ENCODE measurements at places on chromosomes 1 and 21.

GRCh38 chr1:88800382-88801051 lies 90.8 kb downstream of the GTF2B start:
- no peak for DNase-seq

DNA sequence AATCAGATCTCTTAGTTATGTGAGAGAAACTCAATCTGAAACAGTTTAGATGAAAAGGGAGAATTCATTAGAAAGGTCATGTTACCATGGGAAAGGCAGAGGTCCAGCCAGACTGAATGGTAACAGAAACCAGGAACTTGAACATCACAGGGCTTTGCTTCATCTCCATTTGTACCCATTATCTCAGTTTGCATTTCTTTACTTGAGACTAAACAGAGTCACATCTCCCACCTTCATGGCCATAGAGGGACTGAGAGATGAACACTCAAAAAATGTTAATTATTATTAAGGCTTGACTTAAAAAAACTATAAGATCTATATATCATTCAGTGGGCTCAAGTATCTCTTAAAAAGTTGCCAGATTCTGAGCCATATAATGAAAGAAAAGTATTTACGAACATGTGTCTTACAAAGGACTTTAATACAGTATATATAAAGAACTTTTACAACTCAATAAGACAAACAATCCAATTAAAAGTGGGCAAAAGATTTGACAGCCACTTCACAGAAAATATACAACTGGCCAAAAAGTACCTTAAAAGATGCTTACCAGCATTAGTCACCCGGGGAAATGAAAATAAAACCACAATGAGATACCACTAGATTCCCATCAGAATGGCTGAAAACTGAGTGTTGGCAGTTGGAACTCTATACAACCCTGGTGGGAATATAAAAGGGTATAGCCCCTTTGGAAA lies 13.2 kb downstream of the KYAT3 start:
- DNase-seq: no peak

- DNase-seq: no peak
Observed at GRCh38 chr1:81877940-81878339, 77.2 kb downstream of the ADGRL2 start.

DNA sequence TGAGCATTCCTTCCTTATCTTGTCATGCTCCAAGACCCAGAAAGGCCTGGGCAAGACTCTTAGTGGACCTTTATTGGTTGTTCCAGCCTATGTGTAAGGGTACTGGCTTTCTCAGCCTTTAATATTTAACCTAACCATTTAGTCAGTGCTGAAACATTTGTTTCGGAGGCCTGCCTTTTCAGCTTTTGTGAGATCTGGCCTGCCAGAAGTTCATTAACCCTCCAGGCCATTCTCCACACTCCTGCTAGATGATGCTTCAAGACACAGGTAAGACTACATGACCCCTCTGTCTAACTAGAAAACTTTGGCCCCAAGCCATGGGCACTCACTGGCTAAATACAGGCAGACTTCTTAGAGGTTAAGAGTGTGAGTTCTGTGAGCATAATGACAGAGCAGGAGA lies 138.4 kb upstream of the ZP4 start:
- no peak for DNase-seq

GRCh38 chr1:93692983-93693591 lies 11.4 kb upstream of the BCAR3 start:
- DNase-seq: no peak

DNA sequence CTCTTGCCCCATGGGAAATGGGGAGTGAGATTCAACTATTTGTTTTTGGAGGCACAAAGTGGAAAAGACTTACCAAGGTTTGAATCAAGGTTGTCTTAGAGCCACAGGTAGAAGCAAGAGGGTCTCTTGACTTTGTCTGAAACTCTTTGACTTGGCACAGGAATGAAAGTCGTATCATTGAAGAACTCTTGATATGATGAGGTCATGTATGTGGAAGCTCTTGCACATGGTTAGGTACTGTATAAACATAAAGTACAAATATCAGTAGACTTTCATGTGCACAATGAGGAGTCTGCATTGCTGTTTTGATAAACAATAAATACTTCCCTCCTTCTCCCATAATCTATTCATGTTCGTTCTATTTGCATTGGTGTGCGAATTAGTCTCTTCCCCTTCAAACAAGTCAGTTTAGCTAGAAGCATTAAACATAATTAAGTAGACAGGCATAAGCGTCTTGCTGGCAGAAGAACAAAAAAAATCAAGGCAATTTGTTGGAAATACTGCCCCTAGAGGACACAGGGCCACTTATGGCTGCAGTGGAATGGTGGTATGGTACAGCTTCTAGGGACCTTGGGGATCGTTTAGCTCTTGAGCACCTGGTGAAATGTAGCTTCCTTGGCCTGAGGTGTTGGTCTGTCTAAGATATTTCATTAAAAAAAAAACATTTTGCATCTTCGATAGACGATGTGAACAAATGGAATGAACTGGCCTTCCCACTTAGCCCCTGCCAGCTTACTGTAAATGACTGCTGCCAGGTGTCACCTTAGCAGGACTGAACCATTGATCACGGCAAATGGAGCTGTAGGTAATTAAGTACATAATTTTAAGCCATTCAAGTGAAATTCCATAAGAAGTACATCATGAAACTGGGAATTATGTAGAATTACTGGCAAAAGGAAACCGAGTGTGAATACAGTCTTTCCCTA lies 218.0 kb upstream of the GALNT2 start:
- no peak for DNase-seq

DNA sequence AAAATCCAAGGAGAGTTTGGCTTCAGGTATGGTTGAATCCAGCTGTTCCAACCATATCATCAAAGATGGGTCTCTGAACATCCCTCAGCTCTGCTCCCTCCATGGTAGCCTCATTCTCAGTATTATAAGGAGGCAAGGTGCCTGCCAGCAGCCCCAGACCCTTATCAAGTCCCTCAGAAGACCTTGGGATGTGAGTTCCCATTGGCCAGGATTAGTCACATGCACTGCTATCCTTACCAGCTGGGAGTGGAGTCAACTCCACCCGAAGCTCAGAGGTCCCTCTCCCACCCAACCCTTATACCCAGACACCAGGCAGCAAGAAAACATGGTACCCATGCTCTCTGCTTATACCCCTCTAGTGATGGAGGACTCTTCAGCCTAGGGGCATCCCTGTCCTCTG lies 153.7 kb upstream of the ZBTB40 start:
- no peak for DNase-seq

- DNase-seq: no peak
Observed at GRCh38 chr21:38794978-38795377, 10.8 kb upstream of the ETS2 start.

- no peak for DNase-seq
Observed at GRCh38 chr1:226433341-226433720, 25.4 kb upstream of the PARP1 start.

- DNase-seq: no peak
Observed at GRCh38 chr21:33096426-33096825, 26.5 kb downstream of the OLIG1 start.

GRCh38 chr1:160410406-160411005 lies 10.1 kb downstream of the VANGL2 start:
- DNase-seq: no peak

GRCh38 chr1:220391491-220391890 lies 119.2 kb upstream of the RAB3GAP2 start:
- no peak for DNase-seq

All from stimulated activated CD8-positive, alpha-beta memory T cell treated with anti-CD3 and anti-CD28 coated beads, Interleukin-4, amount 100 ng/mL, for 1 hour (primary cell).